Temporal lobe (tissue), 4 donors: ENCODE measurements at places on chromosomes 12 and 14. TPM values are rescaled to one million over a fixed set of nuclear protein-coding genes. Genes with fewer than 3 reads are reported as not detected.

Gene ARPC3
- 89.2 TPM for total RNA-seq

Gene EXOC3L4
- not detected for total RNA-seq

Gene SPX
- 0.25 TPM for total RNA-seq

Gene SERPINA12
- total RNA-seq: not detected

Gene VPS29
- 74.0 TPM for total RNA-seq

Gene SMARCD1
- total RNA-seq: 55.3 TPM

Gene C12orf54
- total RNA-seq: not detected

Gene ITGB7
- total RNA-seq: 0.25 TPM

Gene AGAP2
- total RNA-seq: 40.6 TPM

Gene SLC38A4
- total RNA-seq: 0.74 TPM

Gene PDZRN4
- total RNA-seq: 41.1 TPM
